Neural crest cell (in vitro differentiated cells): ENCODE measurements at places on chromosomes 13 and 19.

DNA sequence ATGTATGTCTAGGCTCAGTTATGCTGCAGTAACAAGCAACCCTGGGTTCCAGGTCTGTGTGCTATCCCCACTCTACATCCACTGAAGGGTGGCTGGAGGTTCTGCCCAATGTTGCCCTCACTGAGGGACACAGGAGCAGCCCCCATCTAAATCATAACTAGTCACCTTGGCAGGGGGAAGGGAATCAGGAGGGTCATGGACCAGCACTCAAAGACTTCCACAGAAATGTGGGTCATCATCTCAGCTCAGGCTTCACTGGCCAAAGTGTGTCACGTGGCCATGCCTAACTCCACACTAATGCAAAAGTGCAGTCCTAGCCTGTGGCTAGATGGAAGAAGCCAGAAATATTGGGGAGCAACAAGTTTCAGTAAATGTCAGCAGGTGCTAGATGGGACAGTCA lies 137.3 kb upstream of the ZNF507 start:
- no peak overlapping the region for H3K4me3 ChIP-seq
- DNase-seq = no peak
- H3K27ac ChIP-seq = no peak overlapping the region
- H3K36me3 ChIP-seq = peaks cover 5% of the 10 kb centered on the region

- no peaks in the 10 kb centered on the region for H3K4me1 ChIP-seq
- peaks cover 6% of the 10 kb centered on the region for H3K36me3 ChIP-seq
- no peak overlapping the region for H3K4me3 ChIP-seq
- no peak overlapping the region for H3K27ac ChIP-seq
- no peaks in the 10 kb centered on the region for H3K27me3 ChIP-seq
Measured at GRCh38 chr19:6788896-6789295, 16.4 kb downstream of the VAV1 start.

- no peak overlapping the region for H3K4me3 ChIP-seq
- no peak for DNase-seq
- no peaks in the 10 kb centered on the region for H3K36me3 ChIP-seq
- H3K27ac ChIP-seq = no peak overlapping the region
- H3K27me3 ChIP-seq = no peaks in the 10 kb centered on the region
Measured at GRCh38 chr13:98506728-98507230, 70.1 kb downstream of the STK24 start.

DNA sequence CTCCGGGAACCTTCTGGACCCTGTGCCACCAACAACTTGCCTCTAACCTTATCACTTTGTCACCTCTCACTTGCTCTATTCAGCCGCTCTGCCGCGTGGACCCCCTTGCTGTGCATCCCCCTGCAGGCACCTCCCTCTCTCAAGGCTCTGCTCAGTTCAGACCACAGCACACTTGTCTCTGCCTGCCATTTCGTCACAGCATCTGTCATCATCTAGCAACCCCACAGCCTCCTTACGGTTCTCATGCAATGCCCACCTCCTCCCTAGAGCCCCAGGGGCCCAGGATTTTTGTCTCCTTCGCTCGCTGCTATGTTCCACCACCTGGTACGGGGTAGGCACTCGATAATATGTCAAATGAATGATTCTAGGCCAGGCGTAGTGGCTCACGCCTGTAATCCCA lies 4.8 kb downstream of the HAUS8 start:
- DNase-seq = no peak
- peak overlapping the region; percentile 85 for H3K27ac ChIP-seq
- no peaks in the 10 kb centered on the region for H3K27me3 ChIP-seq
- peaks cover 2% of the 10 kb centered on the region for H3K36me3 ChIP-seq
- peaks cover 41% of the 10 kb centered on the region for H3K4me1 ChIP-seq
- peak overlapping the region; percentile 79 for H3K4me3 ChIP-seq

DNA sequence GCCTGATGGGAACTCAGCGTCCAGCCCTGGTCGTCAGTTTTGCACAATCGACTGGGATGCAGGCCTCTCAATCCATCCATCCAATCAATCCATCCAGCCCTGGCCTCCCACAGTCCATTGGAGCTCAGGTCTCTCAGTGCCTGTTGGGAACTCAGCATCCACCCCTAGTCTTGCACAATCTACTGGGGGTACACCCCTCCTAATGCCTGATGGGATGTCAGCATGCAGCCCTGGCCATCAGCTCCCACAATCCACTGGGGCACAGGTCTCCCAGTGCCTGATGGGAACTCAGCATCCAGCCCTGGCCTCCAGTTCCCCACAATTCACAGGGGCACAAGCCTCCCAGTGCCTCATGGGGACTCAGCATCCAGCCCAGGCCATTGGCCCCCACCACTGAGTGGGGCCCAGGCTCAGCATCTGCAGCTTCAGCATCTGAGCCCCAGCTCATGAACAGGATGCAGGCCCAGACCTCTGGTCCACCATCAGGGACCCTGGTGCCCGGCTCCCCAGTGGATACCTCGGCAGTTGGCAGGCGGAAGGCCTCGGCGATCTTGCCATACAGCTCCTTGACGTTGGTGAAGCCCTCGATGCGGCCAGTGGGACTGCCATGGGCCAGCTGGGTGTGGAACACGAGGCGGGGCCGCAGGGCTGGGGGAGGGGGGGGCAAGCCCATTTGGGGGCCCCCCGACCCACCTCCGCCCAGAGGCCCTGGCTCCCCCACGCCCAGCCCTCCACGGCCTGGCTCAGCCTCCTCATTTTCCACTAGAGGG lies 7.2 kb upstream of the PTGER1 start:
- DNase-seq = no peak
- no peaks in the 10 kb centered on the region for H3K27me3 ChIP-seq
- H3K27ac ChIP-seq = no peak overlapping the region

DNA sequence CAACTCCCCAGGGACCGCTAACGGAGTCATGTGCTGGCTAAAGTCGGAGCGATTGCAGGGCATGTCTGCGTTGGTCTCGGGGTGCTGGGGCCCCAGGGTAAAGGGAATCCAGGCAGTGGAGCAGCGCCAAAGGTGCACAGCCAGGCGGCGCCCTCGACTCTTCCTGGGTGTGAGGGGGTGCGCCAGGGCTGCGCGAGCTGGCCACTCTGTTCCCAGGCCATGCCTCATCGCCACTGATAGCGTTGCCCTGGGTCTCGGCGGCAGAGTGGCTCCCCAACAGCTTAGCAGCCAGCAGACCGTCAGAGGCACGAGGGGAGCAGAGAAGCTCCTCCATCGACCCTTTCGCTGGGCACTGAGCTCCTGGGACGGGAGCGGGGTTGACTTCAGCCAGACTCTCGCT lies 152.7 kb downstream of the B3GLCT start:
- peaks cover 13% of the 10 kb centered on the region for H3K36me3 ChIP-seq
- DNase-seq = no peak
- H3K4me1 ChIP-seq = peaks cover 15% of the 10 kb centered on the region
- H3K4me3 ChIP-seq = no peak overlapping the region
- no peak overlapping the region for H3K27ac ChIP-seq
- H3K27me3 ChIP-seq = no peaks in the 10 kb centered on the region

DNA sequence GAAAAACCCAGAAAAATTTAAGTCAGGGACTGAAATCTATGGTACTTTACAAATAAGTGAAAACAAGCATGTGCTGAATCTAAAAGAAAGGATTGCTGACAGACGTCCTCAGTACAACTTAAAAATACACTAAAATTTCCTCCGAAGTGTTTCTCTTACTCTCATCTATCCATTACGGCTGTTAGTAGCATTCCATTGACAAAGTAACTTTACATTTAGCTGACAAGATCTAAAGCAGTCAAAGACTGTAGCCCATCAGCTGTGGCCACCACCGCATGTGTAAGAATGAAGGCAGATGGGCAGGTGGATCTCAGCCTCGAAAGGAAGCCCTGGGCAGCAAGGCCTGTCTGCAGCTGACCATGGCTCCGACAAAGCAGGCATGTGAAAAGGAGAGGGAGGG lies 59.0 kb downstream of the FLT1 start:
- H3K4me1 ChIP-seq = peaks cover 6% of the 10 kb centered on the region
- no peak overlapping the region for H3K27ac ChIP-seq
- no peaks in the 10 kb centered on the region for H3K36me3 ChIP-seq

GRCh38 chr19:50889638-50890037 lies 16.4 kb downstream of the KLK2 start:
- H3K27me3 ChIP-seq = peaks cover 90% of the 10 kb centered on the region
- DNase-seq = no peak
- no peak overlapping the region for H3K4me3 ChIP-seq
- no peaks in the 10 kb centered on the region for H3K36me3 ChIP-seq

GRCh38 chr13:44257796-44258195 lies 115.8 kb upstream of the SERP2 start:
- H3K4me3 ChIP-seq = no peak overlapping the region
- peaks cover 13% of the 10 kb centered on the region for H3K4me1 ChIP-seq
- H3K27me3 ChIP-seq = no peaks in the 10 kb centered on the region
- H3K36me3 ChIP-seq = no peaks in the 10 kb centered on the region

DNA sequence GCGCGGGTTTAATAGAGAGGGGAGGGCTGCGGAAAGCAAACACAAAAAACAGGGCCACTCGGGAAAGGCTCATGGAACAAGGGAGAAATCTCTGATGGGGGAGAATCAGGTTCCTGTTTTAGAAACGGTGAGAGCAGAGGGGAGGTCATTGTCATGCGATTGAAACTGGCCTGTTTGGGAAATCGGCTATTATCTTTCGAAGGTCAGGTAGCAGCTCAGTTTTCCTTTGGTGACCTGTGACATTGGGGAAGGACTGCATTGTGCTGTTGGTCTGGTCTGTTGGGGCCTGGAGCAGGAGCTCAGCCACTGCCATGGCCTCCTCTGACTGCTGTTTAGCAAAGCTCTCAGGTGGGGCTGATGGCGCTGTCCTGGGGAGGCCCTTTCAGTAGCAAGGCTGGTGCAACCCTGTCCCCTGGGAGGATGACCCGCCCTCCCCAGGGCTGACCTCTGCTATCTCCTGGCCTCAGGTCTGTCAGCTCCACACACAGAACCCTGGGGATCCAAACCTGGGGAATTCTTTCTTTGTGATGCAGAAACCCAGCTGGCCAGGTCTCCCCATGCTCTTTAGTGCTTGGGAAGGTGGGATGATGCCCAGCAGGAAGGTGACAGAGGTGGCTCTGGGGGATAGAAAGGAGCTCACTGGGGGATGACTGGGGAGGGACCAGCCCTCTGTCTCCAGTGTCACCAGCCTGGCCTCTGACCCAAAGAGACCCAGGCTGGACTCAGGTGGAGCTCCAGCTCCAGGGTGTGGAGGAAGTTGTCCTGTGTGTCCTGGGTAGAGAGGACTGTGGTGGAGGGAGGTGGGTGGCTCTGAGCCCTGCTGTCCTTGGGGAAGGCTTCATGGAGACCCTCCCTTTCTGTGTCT lies 21.2 kb upstream of the CD177 start:
- no peaks in the 10 kb centered on the region for H3K36me3 ChIP-seq
- H3K4me1 ChIP-seq = no peaks in the 10 kb centered on the region
- DNase-seq = no peak

DNA sequence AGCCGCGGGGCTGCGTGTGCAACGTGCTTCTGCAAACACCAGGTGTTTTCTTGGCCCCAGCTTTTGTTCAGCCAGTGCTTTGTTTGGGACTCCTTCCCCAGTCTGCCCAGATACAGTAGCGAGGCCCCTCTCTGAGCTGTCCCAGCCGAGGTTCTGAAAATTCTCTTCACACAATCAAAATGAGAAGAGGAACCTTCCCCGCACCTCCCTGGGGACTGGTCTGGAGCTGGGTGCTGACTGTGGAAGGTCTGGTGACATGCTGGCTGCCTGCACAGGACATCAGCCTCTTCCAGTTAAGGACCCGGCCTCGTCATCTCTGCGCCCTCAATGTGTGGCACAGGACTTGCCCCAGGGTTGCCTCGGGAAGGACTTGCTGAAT lies 4.2 kb downstream of the ATP4A start:
- no peaks in the 10 kb centered on the region for H3K36me3 ChIP-seq
- no peak overlapping the region for H3K4me3 ChIP-seq
- peaks cover 84% of the 10 kb centered on the region for H3K27me3 ChIP-seq
- H3K4me1 ChIP-seq = peaks cover 10% of the 10 kb centered on the region

GRCh38 chr19:39038098-39038497 lies 5.7 kb upstream of the FBXO27 start:
- H3K27me3 ChIP-seq = peaks cover 38% of the 10 kb centered on the region
- peaks cover 3% of the 10 kb centered on the region for H3K4me1 ChIP-seq
- peak overlapping the region; percentile 53 for H3K4me3 ChIP-seq
- no peak overlapping the region for H3K27ac ChIP-seq
- peak; percentile 15 for DNase-seq

GRCh38 chr19:1875646-1876495 lies 9.4 kb downstream of the ABHD17A start:
- peaks cover 24% of the 10 kb centered on the region for H3K4me1 ChIP-seq
- no peaks in the 10 kb centered on the region for H3K27me3 ChIP-seq
- peak overlapping the region; percentile 97 for H3K27ac ChIP-seq
- H3K36me3 ChIP-seq = peaks cover 2% of the 10 kb centered on the region

DNA sequence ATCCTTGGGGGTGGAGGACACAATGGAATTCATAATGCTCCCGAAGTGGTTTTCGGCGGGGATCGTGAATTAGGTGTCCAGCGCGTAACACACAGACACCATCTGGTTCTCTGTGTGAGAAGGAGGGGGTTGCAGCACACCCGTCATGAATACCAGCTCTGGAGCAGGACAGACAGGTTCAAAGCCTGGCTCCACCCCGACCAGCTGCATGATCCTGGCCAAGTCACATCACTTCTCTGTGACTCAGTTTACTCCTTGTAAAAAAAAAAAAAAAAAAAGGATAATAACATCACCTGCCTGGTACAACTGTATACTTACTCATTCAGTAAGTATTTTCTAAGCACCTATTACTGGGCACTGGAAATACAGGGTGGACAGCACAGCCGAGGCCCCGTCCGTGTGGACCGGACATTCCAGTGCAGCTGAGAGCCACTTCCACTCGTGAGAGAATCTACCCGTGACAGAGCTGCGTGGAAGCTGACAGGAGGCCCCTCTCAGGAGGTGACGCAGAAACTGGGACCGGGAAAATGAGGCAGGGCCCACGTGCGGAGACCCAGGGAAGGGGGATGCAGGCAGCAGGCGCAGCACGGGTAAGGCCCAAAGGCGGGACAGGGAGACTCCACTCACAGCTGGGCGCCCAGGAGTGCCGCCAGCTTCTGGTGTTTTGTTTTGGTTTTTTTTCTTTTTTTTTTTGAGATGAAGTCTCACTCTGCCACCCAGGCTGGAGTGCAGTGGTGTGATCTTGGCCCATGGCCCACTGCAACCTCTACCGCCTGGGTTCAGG lies 12.0 kb downstream of the RDH13 start:
- H3K27ac ChIP-seq = no peak overlapping the region
- H3K4me1 ChIP-seq = no peaks in the 10 kb centered on the region
- H3K27me3 ChIP-seq = no peaks in the 10 kb centered on the region
- no peak for DNase-seq

DNA sequence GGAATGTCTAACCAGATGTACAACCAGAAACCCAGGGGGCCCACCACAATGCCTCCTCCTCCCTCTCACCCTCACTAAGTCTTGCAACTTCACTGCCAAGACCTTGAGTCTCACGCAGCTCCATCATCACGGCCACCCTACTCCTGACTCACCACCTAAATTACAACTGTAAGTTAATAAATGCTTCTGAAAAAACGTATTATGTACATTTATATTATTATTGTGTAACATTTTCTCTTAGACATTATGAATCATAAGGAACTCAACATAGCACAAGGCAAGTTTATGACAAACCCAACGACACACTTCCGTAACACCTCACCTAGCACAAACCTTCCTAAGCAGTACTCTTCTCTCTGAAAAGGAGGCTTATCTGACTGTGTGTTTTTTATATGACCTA lies 20.7 kb downstream of the MIPEP start:
- H3K36me3 ChIP-seq = peaks cover 2% of the 10 kb centered on the region
- H3K4me1 ChIP-seq = no peaks in the 10 kb centered on the region
- H3K4me3 ChIP-seq = no peak overlapping the region
- H3K27me3 ChIP-seq = no peaks in the 10 kb centered on the region
- H3K27ac ChIP-seq = no peak overlapping the region

GRCh38 chr13:80313668-80314256 lies 27.2 kb downstream of the SPRY2 start:
- H3K36me3 ChIP-seq = peaks cover 8% of the 10 kb centered on the region
- no peak for DNase-seq
- no peak overlapping the region for H3K27ac ChIP-seq
- no peaks in the 10 kb centered on the region for H3K27me3 ChIP-seq
